ENCODE measurements at places on chromosomes 16 and 17.

GRCh38 chr16:84919708-84920107 lies 91.6 kb downstream of the ZDHHC7 start:
- no peak overlapping the region for H3K27ac ChIP-seq
- H3K27me3 ChIP-seq, result peaks cover 12% of the 10 kb centered on the region
- H3K4me1 ChIP-seq, result no peaks in the 10 kb centered on the region
- DNase-seq, result no peak
- no peak overlapping the region for H3K4me3 ChIP-seq
- no peaks in the 10 kb centered on the region for H3K36me3 ChIP-seq

GRCh38 chr17:76444518-76445311 lies 8.2 kb downstream of the UBE2O start:
- H3K4me1 ChIP-seq, result peaks cover 76% of the 10 kb centered on the region
- H3K36me3 ChIP-seq, result peaks cover 6% of the 10 kb centered on the region
- no peak overlapping the region for H3K4me3 ChIP-seq
- DNase-seq, result no peak
- H3K27me3 ChIP-seq, result no peaks in the 10 kb centered on the region

DNA sequence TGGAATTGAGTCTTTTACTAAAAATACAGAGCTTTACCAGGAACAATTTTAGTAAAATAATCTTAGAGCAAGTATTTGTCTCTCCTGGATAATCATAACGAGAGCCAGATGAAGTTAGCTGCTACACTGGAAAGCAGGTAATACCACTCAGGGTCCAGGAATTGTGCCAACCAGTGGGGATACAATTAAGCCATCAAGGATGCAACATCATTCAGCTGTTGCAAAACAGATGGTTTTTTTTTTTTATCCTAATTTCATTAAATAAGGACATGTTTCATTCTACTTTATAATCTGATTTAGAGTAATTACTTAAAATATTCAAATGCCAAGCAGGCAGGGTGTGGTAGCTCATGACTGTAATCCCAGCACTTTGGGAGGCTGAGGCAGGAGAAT lies 10.2 kb downstream of the MMD start:
- no peak for DNase-seq
- no peaks in the 10 kb centered on the region for H3K27me3 ChIP-seq
- peaks cover 59% of the 10 kb centered on the region for H3K36me3 ChIP-seq
- H3K4me3 ChIP-seq, result no peak overlapping the region

GRCh38 chr16:80460988-80461387 lies 79.8 kb upstream of the DYNLRB2 start:
- no peak overlapping the region for H3K4me3 ChIP-seq
- H3K36me3 ChIP-seq, result no peaks in the 10 kb centered on the region
- no peak for DNase-seq
- H3K27me3 ChIP-seq, result peaks cover 8% of the 10 kb centered on the region
- H3K27ac ChIP-seq, result no peak overlapping the region
- H3K4me1 ChIP-seq, result no peaks in the 10 kb centered on the region

GRCh38 chr17:35148144-35148543 lies 527 bp downstream of the UNC45B start:
- no peak overlapping the region for H3K27ac ChIP-seq
- no peaks in the 10 kb centered on the region for H3K27me3 ChIP-seq
- H3K36me3 ChIP-seq, result no peaks in the 10 kb centered on the region
- DNase-seq, result no peak
- no peak overlapping the region for H3K4me3 ChIP-seq

DNA sequence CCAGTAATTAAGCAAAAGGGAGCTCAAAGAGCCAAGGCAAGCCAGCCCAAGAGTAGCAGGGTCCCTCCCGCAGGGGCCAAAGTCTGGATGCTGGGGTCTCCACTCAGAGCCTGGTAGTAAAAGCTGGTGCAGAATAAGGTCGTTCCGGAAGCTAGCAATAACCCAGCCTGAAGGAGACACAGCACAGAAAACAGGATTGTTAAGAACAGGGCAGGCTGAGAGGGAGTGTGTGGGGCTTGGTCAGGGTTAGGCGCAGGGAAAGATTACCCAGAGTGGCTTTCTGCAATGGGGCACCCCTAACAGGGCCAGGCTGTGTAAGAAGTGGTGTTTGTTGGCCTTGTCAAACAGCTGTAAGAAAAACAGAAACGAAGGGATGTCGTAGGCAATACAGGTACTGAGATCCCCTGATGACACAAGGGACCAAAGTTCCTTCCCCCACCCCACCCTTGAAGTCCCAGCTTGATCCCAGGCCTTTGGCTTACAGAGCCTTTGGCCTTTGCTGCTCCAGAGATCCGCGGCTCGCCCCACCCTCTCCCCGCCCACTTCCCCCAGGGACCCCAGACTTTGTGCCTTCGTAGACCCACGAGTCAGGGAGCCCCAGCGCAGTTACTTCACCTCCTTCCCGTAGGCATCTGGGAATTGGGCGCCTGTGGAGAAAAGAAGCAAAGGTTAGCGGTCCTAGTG lies 712 bp downstream of the TMEM256 start:
- H3K4me1 ChIP-seq, result peaks cover 18% of the 10 kb centered on the region
- DNase-seq, result peak; percentile 43
- H3K27ac ChIP-seq, result peak overlapping the region; percentile 90
- H3K4me3 ChIP-seq, result peak overlapping the region; percentile 89

GRCh38 chr17:77118251-77118928 lies 22.4 kb upstream of the SEC14L1 start:
- H3K36me3 ChIP-seq, result no peaks in the 10 kb centered on the region
- H3K27ac ChIP-seq, result no peak overlapping the region
- H3K4me3 ChIP-seq, result no peak overlapping the region
- H3K27me3 ChIP-seq, result no peaks in the 10 kb centered on the region

- no peaks in the 10 kb centered on the region for H3K27me3 ChIP-seq
- no peak overlapping the region for H3K4me3 ChIP-seq
- H3K27ac ChIP-seq, result no peak overlapping the region
- DNase-seq, result no peak
Measured at GRCh38 chr17:33434841-33435240, 141.7 kb upstream of the ASIC2 start.

- H3K36me3 ChIP-seq, result peaks cover 1% of the 10 kb centered on the region
- no peaks in the 10 kb centered on the region for H3K27me3 ChIP-seq
- DNase-seq, result no peak
- H3K4me1 ChIP-seq, result peaks cover 45% of the 10 kb centered on the region
- H3K27ac ChIP-seq, result no peak overlapping the region
- no peak overlapping the region for H3K4me3 ChIP-seq
Measured at GRCh38 chr17:51115179-51115578, 5.5 kb downstream of the SPAG9 start.

DNA sequence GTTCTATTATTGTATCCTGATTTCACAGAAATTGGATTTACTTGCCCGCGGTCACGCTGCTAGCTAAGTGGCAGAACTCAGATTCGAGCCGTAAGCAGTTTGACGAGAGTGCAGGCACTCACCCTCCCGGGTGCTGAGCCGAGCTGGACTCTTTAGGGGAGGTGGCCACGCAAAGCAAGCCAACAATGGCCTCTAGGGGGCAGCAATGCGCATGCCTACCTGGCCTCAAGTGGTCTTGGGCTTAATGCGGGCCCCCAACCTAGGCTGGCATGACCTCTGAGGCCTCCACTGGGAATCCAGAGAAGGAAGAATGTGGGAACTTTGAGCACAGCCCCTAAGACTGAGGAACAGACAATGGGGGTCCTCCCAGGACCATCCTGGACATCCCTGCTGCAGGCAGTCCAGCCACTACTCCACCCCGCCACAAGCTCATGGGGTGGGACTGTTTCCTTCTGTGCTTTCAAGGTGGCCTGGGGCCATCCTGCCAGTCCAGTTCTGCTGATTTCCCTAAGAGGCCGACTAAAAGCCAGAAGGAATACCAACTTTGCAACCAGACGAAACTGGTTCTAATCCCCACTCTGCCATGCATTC lies 276.5 kb downstream of the XYLT1 start:
- H3K4me1 ChIP-seq, result peaks cover 3% of the 10 kb centered on the region
- peaks cover 22% of the 10 kb centered on the region for H3K36me3 ChIP-seq
- no peaks in the 10 kb centered on the region for H3K27me3 ChIP-seq
- no peak overlapping the region for H3K4me3 ChIP-seq
- no peak overlapping the region for H3K27ac ChIP-seq

DNA sequence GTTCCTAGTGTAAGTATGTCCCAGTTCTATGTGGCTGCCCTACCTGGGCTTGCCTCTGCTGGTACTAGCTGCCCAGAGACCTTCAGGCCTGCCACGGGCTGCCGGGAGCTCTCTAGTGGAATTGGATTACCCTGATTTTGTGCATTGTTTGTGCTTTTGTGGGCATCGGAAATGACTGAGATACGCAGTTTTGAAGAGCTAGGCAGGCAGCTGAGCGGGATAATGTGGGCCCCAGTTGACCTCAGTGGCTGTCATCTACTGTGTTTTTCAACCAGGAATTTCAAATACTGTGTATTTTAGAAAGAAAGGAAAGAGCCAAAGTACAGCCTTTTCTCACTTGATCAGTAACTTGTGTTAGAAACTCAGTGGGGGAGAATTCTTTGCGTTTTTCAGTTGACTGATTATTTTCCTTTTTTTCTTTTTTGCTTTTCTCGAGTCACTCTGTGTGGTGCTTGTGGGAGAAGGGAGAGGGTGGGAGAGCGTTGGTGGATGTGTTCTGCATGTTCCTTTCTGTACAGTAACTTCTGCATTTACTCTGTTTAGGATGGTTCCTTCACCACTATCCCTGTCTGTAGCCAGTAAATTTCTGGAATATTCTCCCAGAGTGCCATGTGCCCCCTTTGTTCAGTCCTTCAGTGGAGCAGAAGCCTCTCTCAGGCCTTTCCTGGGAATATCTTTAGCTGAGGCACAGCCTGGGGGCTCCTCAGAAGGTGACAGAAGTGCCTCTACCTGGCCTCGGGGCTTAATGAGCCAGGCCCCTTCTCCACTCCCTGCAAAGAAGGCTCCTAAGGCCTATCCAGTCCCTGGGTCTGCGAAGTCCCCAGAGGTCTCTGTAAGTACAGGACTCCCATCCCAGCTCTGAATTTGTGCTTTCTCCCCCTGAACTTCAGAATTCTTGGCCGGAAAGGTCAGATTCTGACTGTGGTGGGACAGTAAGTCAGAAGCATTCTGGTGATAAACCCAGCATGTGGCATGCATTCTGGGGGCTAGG lies 15.0 kb upstream of the SLC12A3 start:
- H3K27ac ChIP-seq, result no peak overlapping the region
- H3K36me3 ChIP-seq, result peaks cover 12% of the 10 kb centered on the region
- H3K27me3 ChIP-seq, result no peaks in the 10 kb centered on the region

DNA sequence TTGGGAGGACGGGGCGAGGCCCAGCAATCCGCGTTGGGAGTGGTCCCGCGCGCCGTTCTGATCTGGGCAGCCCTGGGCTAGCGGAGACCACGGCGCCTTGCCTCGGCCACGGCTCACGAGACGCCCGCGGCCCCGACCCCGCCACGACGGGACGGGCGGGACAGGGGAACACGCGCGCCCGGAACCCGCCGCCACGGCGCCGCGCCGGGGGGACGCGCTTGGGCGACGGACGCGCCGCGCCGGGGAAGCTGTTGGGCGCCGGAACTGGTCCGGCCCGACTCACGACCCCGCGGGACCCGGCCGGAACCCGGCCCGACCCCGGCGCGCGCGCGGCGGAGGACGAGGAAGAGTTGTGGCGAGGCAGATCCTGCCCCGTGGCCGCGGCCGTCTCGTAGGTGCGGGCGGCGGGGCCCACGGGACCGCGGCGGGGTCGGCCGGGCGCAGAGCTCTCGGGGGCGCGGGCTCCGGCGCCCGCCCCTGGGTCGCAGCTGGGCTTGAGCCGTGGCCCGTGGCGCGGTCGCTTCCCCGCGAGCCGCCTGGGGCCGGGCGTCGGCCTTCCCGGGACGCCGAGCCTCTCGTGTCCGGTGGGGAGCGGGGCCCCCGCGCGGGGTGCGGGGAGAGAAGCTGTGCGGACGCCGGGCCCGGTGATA lies at the start of gene ACSF3:
ACSF3 (plus strand) TSS at position 251 of the 650 bp plus-strand sequence. CDS start 6,830 bp downstream, outside the sequence.
- DNase-seq, result peak; percentile 77
- peaks cover 10% of the 10 kb centered on the region for H3K36me3 ChIP-seq
- peaks cover 47% of the 10 kb centered on the region for H3K4me1 ChIP-seq

- H3K36me3 ChIP-seq, result no peaks in the 10 kb centered on the region
- peak; percentile 78 for DNase-seq
- H3K27ac ChIP-seq, result no peak within 1 kb of the TSS
- H3K4me1 ChIP-seq, result peaks cover 39% of the 10 kb centered on the region
Measured at GRCh38 chr17:40443196-40443987, at the start of gene IGFBP4. Gene IGFBP4, plus strand, starts transcription at chr17:40443450. Its CDS starts 286 bp downstream, at chr17:40443736.

DNA sequence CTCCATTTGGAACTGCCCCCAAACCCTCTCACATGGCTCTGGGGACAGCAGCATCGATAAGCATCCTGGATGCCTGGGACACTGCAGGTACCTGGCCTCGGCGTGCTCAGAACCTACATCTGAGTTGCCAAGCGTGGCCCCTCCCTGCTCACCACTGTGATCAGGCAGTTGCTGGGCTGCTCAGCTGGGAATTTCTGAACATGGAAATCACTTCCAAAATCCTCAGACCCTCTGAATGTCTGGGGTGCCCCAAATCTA lies 6.3 kb downstream of the CDH5 start:
- H3K4me1 ChIP-seq, result no peaks in the 10 kb centered on the region
- H3K27ac ChIP-seq, result no peak overlapping the region
- no peak overlapping the region for H3K4me3 ChIP-seq
- H3K36me3 ChIP-seq, result no peaks in the 10 kb centered on the region

- peaks cover 3% of the 10 kb centered on the region for H3K27me3 ChIP-seq
- H3K27ac ChIP-seq, result no peak overlapping the region
- no peak overlapping the region for H3K4me3 ChIP-seq
- no peaks in the 10 kb centered on the region for H3K4me1 ChIP-seq
- no peak for DNase-seq
- H3K36me3 ChIP-seq, result no peaks in the 10 kb centered on the region
Measured at GRCh38 chr17:19487024-19487600, 46.5 kb upstream of the SLC47A1 start.

DNA sequence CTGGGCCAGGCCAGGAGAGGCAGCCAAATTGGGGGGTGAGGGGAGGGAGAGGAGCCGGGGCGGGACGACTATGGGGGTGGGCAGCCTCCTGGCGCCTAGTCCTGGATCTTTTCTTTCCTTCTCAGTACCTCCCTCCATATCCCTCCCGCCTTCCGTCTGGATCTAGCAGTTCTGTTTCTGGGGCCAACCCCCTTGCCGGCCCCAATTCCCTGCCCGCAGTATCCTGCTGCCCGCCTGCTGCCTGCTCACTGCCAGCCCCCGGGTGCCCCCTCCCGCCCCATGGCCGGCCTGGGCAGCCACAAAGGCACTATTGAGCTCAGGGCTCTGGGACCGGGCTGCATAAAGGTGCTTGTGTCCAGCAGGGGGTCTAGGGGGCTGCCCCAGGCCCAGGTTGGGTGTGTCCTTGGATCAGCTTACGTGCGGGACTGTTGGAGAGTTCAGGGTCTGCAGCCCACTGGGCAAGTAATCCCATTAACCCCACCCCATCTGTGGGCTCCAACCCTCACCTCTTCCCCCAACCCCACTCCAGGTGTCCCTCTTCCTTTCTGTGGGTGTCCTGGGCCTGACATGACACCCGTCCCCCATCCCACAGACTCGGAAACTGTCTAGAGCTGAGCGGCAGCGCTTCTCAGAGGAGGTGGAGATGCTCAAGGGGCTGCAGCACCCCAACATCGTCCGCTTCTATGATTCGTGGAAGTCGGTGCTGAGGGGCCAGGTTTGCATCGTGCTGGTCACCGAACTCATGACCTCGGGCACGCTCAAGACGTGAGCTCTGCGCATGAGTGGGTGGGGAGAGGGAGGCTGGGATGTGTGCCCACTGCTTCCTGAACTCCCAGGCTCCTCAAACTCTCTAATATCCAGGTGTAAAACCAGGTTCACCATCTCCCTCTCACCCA lies 2.0 kb downstream of the WNK4 start:
- no peak overlapping the region for H3K27ac ChIP-seq
- no peak for DNase-seq
- H3K4me3 ChIP-seq, result no peak overlapping the region
- H3K4me1 ChIP-seq, result peaks cover 26% of the 10 kb centered on the region

Measured in activated naive CD8-positive, alpha-beta T cell treated with anti-CD3 and anti-CD28 coated beads, Interleukin-2, amount 50 U/mL, for 24 hours (primary cell).